ENCODE measurements at places on chromosomes 2 and 18. TPM values are rescaled to one million over a fixed set of nuclear protein-coding genes. Genes with fewer than 3 reads are reported as not detected.

NPHP1 gene
- 4.0 TPM for total RNA-seq

AKAIN1 gene
- total RNA-seq: not detected

ARHGAP28 gene
- total RNA-seq: 3.0 TPM

- DNase-seq: no peak
- H3K4me1 ChIP-seq: no peaks in the 10 kb centered on the region
- H3K27ac ChIP-seq: no peak overlapping the region
- no peaks in the 10 kb centered on the region for H3K27me3 ChIP-seq
Observed at GRCh38 chr2:142915502-142915901, 38.0 kb downstream of the KYNU start.

- no peaks in the 10 kb centered on the region for H3K4me1 ChIP-seq
- H3K27ac ChIP-seq: no peak overlapping the region
- H3K4me3 ChIP-seq: peak overlapping the region; percentile 26
- DNase-seq: no peak
- peaks cover 9% of the 10 kb centered on the region for H3K27me3 ChIP-seq
Observed at GRCh38 chr2:230828272-230828961, 36.3 kb upstream of the ITM2C start.

- no peaks in the 10 kb centered on the region for H3K4me1 ChIP-seq
- H3K4me3 ChIP-seq: no peak overlapping the region
- no peak overlapping the region for H3K27ac ChIP-seq
Observed at GRCh38 chr18:45978084-45978483, 11.0 kb upstream of the EPG5 start.

- no peaks in the 10 kb centered on the region for H3K27me3 ChIP-seq
- H3K27ac ChIP-seq: no peak overlapping the region
- no peak overlapping the region for H3K4me3 ChIP-seq
Observed at GRCh38 chr2:188517549-188518215, 226.0 kb downstream of the GULP1 start.

PPP4R1 gene
- 51.4 TPM for total RNA-seq

All from right atrium auricular region (tissue), 2 donors.